ENCODE measurements at places on chromosomes 12 and 14.
A peak's percentile ranks its signal among the peaks of the same experiment; 100 is the strongest.

DNA sequence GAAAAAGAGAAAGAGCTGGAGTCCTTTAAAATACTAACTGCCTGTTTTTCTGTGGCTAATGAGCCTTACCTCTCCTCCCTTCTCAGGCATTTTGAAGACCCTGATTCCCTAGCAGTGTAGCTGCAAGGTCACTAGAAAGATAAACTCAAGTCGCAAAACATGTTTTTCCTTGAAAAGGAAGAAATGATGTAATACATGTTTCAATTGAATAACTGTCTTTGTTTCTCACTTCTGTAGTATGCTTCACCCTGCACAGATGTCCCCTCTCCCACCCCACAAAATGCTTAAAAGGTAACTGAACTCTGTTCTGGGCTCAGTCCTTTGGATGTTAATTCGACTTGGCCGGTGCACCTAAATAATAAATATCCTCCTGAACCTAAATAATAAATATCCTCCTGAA lies 1350.3 kb downstream of the TMEM121 start:
- no peak for DNase-seq

- peak; percentile 38 for DNase-seq
Observed at GRCh38 chr12:108308395-108309085, 30.6 kb downstream of the CMKLR1 start.

DNA sequence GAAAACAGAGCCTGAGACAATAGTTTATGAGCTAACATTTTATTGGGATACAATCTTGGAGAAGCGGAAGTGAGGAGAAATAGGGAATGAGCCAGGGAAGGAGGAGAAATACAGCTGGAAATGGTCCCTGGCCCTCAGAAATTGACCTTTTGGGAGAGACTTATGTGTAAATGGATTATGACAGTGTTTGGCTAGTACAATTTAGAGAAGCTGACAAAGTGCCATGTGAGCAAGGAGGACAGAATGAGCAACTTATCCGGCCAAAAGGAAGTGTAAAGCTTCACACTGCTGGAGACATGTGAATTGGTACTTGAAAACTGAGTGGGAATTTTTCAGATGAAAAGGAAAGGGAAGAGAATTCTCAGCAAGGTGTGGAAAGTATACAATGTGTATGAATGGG lies 2.9 kb downstream of the GLIPR1 start:
- DNase-seq: no peak

DNA sequence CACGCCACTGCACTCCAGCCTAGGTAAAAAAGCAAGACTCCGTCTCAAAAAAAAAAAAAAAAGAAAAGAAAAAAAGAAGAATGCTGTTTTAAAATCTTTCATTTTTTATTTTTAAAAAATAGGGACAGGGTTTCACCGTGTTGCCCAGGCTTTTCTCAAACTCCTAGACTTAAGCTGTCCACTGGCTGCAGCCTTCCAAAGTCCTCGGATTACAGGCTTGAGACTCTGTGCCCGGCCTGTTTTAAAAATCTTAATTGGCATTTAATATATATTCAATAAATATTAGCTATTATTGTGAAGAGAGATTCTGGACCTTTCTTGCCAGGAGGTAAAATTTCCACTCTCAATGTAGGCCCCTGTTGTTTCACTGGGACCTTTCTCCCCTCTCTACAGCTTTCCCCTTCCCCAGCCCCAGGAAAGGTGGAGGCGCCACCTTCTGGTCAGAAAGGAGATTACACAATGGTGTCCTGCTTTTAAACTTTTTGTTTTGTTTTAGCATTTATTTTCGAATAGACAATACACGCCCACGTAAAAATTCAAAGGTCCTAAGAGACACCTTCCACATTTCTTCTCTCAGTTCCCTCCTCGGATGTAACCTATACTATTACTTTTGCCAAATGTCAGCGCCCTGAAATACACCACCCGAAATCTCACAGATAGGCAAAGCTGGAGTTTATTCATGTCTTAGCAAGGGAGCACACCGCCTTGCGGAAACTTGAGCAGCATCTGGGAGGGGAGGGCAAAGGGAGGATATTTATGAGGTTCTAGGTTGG lies 23.8 kb upstream of the PHC1 start:
- peak; percentile 51 for DNase-seq

GRCh38 chr14:72744416-72745120 lies 149.3 kb downstream of the DPF3 start:
- no peak for DNase-seq

DNA sequence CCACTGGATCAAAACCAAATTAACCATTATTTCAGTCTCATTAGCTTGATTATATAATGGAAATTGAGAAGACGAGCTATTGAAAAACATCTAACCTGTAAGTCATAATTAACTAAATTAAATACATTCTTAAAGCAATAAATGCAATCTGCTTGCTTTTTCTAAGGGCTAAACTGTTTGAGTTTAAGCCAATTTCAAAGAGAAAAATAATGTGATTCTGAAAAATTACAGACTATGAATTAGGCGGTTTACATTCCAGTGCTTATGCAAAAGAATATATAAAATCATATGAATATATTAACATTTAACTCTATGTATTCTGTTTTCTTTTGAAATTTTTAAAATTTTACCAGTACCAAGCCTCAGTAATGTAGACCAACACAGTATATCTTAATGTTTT lies 1349.4 kb downstream of the FSCB start:
- DNase-seq: no peak

- no peak for DNase-seq
Observed at GRCh38 chr14:44154874-44155273, 352.2 kb downstream of the FSCB start.

DNA sequence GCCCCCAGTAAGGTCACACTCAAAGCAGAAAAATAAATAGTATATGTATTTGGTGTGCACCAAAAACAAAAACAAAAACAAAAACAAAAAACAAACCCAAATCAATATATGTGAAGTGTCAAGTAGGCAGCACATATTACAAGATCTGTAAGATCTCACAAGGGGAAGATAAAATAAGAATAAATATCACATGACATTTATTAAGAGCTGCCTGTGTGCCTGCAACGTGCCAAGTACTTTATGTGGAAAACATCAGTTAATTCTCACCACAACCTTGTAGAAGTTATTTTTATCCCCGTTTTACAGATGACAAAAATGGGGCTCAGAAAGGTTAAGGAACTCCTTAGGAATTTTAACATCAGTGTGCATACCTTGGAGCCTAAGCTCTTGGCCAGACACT lies 26.6 kb downstream of the TRIM9 start:
- DNase-seq: no peak

- no peak for DNase-seq
Observed at GRCh38 chr12:23431006-23431405, 518.5 kb downstream of the SOX5 start.

DNA sequence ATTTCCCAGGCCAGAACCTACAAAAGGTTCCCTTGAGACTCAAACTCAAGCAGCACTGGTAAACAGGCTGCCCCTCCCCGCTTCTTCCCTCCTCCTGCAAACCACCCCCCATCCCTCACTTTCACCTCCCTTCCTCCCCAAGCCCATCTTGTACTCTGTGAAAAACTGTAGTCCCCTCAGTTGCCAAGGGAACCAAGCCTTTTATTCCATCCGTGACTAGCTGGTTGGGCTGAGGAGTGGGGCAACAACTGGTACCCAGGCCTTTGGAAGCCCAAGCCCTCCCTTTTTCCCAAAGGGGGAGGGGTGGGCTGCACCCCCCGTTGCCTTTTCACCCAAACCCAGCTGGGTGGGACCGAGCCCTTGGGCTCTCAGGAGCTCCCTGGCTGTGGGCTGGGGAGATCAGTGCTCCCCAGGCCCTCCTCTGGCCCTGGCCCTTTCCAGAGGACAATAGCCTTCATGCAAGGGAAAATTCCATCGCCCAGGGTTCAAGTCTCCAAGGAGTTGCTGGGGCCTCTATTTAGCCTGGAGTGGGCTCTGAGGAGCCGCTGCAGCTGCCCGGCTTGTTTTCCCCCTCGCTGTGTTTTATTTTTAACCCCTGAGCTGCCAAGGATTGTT lies 61.9 kb downstream of the ZFP36L1 start:
- DNase-seq: peak; percentile 66

GRCh38 chr14:49553106-49553505 lies 33.1 kb downstream of the RPS29 start:
- DNase-seq: no peak

DNA sequence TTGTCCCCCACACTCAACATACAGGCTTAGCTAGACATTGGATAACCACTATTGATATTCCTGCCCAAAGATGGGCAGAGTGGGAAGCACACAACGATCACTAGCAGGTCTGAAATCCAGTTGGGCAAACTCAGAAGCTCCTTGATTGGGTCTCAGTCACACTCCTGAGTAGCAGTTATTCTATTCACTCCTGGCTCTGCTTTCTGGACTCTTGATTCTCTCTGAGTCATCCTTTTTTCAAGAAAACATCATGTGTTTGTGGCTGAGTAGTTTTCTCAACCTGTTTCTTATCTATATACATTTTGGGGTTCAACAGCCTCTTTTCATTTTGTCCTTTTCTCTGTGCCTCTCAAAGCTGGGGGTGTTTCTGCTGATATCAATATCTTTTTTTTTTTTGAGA lies 46.0 kb upstream of the MANSC4 start:
- no peak for DNase-seq

DNA sequence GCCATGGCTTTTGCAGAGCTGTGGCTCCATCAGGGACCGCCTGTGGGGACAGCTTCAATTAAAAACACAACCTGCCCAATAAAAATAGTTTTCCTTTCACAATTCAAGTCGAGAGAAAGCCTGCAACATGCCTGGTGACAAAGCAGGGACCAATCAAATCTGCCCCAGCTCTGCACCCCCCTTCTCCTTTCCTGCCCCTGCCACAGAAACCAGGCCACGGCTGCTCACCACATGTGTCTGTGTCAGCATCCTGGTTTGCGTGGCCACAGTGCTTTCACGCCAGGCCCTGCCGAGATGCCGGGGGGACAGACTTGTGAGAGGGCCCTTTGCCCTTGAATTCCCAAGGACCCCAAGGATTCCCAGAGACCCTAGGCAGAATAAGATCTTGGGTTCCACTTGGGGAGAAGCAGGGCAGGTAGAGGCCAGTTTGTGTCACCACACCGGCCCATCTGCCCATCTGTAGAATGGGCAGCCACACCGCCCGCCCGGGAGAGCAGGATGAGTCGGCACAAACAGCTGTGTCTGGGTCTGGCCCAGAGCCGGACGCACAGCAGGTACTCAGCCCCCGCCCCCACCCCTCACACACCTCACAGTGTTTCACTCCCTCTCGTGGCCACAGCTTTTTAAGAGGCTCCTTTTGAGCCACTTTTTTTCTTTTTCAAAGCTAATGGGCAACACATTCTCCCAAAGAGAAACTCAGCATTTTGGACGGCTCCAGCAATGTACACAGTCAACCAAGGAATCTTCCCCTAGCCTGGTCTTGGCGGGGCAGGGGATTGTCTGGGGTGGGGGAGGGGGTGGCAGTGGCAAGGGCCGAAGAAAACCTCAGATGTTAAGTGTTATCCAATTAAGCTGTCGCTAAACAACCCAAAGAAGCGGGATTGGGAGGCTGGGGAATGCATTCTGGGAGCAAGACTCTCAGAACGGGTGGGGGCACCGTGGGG lies 41.5 kb downstream of the BCL11B start:
- peak; percentile 53 for DNase-seq

GRCh38 chr12:72574138-72574537 lies 302.0 kb downstream of the TRHDE start:
- DNase-seq: no peak

DNA sequence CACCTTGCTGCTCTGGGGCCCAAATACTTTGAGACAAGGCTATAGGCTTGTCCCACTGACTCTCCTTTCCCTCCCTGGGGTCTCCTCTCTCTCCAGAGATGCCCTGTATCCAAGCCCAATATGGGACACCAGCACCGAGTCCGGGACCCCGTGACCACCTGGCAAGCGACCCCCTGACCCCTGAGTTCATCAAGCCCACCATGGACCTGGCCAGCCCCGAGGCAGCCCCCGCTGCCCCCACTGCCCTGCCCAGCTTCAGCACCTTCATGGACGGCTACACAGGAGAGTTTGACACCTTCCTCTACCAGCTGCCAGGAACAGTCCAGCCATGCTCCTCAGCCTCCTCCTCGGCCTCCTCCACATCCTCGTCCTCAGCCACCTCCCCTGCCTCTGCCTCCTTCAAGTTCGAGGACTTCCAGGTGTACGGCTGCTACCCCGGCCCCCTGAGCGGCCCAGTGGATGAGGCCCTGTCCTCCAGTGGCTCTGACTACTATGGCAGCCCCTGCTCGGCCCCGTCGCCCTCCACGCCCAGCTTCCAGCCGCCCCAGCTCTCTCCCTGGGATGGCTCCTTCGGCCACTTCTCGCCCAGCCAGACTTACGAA lies 3.1 kb downstream of the NR4A1 start:
- peak; percentile 26 for DNase-seq

- DNase-seq: no peak
Observed at GRCh38 chr14:94638339-94638738, 26.1 kb downstream of the SERPINA3 start.

DNA sequence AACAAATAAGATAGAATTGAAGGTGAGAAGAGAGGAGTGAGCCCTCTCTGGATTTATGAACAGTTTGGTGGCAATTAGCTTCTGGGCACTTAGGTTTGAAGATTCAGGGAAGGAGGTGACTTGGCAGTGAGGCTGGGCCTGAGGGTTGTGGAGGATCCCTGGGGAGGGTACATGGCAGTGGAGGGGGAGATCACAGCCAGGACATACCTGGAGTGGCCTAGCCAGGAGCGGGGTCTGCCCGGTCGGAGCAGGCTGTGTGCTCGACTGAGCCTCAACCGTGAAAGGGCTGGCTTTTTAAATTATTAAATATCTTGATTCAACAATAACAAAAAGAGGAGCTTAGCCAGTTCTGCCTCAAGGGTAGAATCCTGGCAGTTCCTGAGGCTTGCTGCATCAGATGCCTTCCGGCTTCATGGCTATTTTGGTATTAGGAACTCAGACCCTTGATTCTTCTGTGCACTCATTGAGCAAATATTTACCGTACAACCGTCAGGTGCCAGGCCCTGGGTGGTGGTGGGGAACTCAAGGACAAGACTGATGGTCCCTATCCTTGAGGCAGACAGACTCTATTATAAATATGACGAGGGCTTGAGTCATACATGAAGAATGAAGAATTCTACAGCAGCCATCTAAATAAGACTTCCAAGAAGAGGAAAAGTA lies 73.4 kb downstream of the SPTB start:
- peak; percentile 32 for DNase-seq

GRCh38 chr12:115129727-115130126 lies 445.8 kb upstream of the TBX3 start:
- no peak for DNase-seq

DNA sequence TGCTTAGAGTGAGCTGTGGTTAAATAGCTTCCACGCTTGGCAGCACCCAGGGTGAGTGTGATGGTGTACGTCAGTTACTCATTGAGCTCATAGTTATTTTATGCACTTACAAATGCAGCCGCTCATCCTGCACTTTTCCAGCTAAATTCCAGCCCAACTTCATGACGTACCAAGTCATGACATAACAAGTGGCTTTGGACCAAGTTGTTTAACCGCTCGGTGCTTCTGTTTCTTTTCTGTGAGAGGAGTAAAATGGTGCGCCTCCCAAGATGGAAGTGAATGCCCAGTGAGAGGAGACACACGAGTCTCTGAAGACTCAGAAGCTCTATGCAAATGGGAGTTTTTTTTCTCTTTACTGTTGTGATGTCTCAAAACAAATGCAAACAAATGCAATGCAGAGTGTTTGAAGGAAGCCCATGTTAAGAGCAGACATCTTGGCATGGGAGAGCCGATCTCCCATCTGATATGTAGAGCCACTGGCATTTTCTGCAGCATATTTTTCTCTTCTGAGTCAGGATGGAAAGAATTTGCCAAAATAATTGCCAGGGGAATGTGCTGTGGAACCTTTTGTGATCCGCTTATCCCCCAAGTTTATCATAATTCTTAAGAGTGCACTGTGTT lies 72.2 kb downstream of the FBXW8 start:
- no peak for DNase-seq
